ENCODE measurements at places on chromosomes 5 and 9.

- no peak for DNase-seq
Measured at GRCh38 chr9:116084497-116084896, 69.1 kb upstream of the PAPPA start.

DNA sequence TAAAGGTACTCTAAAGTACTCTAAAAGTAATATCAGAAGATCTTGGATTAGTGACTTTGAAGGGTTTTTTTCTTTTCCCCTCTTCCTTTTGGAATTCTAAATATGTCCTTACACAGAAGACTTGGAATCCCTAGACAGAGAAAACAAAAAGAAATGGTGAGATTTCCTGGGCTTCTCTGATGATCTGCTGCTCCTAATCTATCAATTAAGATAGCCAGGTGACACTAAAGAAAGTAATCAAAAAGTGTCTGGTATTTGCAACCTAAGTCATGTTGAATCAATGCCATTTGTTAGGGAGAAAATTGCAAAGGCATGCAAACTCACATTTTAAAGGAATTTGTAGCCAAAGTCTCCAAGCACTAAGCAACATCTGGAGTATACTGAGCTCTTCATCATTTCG is 29.5 kb upstream of the MYO10 start:
- no peak for DNase-seq

- no peak for DNase-seq
Measured at GRCh38 chr9:12777121-12778022, 2.6 kb downstream of the LURAP1L start.

DNA sequence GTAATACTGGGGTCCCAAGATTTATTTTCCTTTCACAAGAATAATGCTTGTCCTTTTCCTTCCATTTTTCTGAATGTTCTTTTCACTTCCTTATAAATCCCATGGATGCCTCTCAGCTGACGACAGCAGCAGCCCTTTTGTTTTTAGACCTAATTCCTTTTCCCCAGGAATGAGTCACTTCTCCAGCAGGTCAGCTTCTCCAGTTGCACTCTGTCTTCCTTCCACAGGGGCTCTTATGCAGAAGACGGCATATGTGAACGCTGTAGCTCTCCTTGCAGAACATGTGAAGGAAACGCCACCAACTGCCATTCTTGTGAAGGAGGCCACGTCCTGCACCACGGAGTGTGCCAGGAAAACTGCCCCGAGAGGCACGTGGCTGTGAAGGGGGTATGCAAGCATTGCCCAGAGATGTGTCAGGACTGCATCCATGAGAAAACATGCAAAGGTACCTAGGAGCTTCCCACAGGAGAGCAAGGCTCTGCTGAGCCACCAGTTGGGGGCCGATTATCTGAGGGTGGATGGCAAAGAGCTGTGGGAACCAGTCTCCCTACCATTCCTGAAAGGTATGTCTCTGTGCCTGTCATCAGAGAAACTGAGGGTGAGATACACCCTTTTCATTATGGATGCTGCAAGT is 72.9 kb downstream of the RFK start:
- DNase-seq = no peak

DNA sequence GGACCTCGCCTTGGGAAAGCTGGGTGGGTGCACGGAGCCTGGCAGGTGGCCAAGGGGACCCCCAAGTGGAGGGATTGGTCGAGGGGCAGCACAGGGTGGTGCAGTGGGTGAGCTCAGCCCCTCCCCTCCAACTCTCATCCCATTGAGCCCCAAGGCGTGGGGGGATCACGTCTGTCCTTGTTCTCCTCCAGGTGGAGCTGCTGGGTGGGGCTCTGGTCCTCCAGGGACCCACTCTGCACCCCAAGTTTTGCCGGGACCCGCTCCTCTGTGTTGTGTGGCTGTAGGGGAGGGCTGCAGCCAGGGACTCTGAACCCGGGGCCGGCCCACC is 3.6 kb upstream of the FUT7 start:
- DNase-seq = no peak

DNA sequence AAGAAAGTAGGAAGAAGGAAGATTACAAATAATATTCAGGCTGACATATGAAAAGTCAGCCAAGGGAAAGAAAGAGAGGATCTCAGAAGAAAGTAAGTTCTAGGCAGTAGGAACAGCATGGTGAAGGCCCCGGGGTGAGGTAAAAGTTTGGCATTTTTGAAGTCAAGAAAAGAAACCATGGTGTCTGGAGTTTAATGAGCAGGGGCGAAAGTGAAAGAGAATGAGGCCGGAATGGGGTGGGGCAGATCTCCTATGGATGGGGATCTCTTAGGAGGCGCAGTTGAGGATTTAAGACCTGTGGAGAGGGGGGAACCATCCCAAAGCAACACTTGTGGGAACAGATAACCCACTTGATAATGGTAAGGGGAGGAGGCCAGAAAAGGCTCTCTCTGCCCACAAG is 42.3 kb upstream of the SMAD5 start:
- no peak for DNase-seq
